ENCODE measurements at places on chromosomes 16 and 17.

GRCh38 chr17:65850486-65850885 is 289.0 kb upstream of the AXIN2 start:
- no peak for DNase-seq

- DNase-seq = no peak
Measured at GRCh38 chr17:58326609-58327362, 1.8 kb downstream of the TSPOAP1 start.

- DNase-seq = no peak
Measured at GRCh38 chr16:88640039-88640495, 1.7 kb downstream of the IL17C start.

GRCh38 chr17:78226759-78227454 is 4.5 kb upstream of the TMEM235 start:
- no peak for DNase-seq
